ENCODE measurements at places on chromosomes 6 and 20.

GRCh38 chr6:95819939-95820338, 195.8 kb upstream of the FUT9 start:
- no peak for DNase-seq

DNA sequence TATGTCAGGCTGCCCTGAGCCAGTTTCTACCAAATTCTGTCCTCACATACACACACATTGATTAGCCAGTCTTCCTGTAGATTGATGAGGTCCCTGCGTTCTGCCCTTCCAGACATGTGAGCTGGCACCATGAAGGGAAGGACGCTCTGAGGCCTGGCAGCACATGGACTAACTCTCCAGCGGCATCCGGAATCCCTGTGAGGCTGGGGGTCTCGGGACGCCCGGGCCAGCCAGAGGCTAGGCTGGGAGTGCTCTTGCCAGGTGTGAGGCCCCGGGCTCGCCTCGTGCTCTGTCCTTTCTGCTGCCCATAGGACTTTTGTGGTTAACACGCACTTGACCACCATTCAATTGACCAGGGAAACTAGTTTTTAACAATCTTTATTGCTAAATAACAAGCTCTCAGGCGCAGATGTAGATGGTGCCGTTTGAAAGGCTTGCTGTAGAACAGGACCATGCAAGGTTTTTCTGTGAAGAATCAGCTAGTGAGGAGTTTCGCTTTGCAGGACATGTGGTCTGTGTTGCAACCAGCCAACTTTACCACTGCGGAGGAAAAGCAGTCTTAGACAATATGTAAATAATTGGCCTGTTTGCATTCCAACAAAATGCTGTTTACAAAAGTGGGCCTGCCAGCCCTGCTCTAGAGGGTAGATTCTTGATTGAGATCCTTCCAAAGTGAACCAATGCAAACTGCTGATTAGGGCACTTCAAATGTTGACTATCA, 29.3 kb downstream of the FOXF2 start:
- no peak for DNase-seq

DNA sequence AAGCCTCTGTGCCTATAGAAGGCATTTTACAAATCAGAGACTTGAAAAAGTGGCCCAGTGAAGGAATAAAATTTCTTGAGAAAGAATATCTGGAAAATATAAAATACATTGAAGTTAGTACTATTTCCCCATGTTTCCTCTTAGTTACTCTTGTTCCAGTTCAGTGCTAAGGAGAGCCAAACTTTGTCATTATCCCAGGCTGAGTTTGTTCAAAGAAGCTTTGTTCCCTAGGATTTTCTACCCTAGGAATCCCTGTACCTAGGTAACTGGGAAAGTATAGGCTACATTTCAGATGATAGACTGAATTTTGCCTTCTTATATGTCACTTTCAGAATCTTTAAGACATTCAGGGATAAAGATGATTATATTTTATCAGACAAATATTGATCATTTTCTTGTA, 1395.7 kb upstream of the MAP3K7 start:
- no peak for DNase-seq

- no peak for DNase-seq
These were observed 9.4 kb downstream of the MDGA1 start for GRCh38 chr6:37688078-37688850.

DNA sequence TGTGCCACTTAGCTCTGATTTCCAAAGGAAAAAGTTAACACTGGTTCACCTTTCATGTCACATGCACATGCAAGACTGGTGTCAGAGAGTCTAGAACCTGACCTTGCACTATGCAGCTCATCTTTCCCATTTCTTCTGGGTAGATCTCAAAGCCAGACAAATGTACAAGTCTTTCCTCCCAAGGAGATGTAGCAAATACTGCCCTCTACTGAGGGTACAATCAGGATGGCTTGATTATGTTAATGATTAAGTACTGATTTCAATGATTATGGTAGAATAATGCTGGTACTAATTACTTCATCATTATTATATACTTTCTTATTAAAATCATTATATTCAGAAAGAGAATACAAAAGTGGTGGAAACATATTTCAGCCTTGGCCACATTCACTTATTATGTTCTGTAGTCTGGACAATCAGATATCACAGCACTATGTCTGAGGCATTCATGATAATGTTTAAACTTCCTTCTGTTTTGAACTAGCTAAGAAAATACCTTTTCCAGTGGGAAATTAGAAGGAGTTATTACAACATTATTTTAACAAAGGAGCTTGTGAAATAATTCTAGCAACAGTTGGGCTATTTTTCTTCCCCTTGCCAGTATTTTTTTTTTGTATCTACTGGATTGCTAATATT, 68.5 kb upstream of the FOXO3 start:
- no peak for DNase-seq

DNA sequence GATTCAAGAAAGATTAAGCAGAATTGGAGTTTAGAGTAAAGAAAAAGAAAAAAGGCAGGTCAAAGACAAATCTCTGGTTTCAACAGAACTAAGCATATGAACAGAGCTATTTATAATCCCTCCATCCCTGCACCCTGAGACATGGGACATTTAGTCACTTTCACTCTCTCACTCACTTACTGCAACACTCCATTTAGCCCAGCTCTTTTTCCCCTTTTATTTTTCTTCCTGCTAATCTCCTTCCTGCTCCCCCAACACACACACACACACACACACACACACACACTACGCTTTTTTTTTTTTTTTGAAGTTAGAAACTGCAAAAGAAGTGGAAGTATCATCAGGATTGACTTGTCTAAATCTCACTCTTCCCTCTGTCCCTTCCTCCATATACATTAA, 45.1 kb upstream of the TBC1D7 start:
- DNase-seq = no peak

DNA sequence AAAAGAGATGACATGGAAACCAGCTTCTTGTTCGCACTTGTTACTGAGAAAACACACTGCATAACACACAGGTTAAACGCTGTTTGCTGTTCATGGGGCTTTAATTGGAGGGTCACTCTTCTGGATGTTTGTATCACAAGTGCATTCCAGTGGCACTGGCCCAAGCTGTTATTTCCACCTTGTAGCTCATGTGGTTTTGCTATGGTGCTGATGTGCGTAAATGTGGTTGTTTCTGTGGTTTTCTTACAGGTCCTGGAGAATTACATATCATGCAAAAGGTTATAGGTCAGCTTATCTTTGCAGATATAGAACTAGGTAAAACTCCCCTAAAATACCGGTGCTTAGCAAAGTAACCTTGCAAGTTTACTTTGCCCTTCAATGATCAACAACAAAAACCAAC, 89.3 kb upstream of the AHI1 start:
- DNase-seq = peak; percentile 36

DNA sequence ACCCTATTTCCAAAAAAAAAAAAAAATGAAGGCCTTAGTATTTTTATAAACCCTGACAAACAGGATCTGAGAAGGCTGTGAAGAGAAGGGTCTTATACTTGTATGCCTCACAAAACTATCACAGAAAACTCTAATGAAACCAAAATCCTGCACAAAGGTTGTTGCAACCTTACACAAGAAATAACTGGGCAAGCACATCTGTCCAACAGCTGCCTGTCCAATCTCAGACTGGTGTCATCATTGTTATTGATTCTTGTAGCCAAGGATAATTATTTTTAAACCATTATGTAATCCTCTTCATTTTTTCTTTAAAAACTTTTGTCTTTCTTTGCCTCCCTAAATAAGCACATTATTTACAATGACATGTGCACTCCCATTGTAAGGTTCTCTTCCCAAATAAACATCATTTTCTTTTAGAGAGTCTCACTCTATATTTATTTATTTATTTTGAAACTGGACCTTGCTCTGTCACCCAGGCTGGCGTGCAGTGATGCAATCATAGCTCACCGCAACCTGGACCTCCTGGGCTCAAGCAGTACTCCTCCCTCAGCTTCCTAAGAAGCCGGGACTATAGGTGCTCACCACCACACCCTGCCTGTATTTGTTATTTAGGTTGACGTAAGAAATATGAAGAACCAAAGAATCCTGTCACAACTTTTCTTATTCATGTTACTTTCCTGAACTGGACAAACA, 697.1 kb downstream of the DOK5 start:
- DNase-seq = no peak

DNA sequence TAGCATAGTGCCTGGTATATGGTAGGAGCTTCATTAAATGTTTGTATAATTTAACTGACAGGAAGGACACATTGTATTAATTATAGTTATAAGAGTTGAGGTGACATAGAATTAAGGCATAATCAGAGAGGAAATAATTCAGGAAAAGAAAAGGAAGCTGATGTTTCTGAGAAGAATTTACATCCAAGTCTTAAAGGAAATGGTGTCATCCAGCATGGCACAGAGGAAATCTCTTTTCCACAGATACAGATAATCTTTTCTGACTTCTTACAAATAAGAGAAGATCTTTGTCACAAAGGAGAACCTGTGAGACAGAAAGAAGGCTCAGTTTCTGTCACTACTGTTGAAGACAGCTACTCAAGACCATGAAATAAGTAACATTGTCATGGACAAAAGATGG, 222.5 kb downstream of the GJA1 start:
- DNase-seq = no peak

- DNase-seq = no peak
These were observed 61.7 kb downstream of the TCP11 start for GRCh38 chr6:35079311-35080000.

GRCh38 chr6:147397306-147397705, 111.2 kb upstream of the SAMD5 start:
- no peak for DNase-seq

DNA sequence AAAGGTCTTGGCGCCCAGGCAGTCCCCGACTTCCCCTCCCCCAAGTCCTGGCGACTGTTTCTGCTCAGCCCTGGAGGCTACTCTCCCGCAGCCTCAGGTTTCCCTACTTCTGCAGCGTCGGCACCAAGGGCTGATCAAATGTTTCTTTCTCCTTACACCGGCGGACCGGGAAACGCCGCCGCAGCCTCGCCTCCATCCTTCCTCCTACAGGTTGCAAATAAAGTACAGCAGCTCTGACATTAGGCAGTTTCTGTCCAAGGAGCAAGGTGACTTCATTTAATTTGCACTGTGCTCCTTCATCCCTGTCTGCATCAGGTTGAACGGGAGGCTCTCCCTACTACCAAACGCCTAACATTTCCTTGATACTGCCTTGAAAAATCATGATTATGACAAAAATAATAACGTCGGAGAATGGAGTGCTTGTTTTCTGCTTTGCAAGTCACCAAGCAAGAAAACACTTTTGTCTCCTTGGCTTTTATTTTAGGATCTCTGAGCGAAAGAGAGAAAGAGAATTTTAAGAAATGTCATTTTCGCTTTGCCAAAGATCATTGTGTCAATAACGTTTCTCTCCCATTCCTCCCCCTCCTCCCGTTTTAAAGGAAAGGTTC, 1.0 kb downstream of the CLIC5 start:
- DNase-seq = no peak

- no peak for DNase-seq
These were observed at the start of gene BICRAL for GRCh38 chr6:42781796-42782688. BICRAL (plus strand) TSS chr6:42782052; CDS start chr6:42822023, 39,971 bp downstream.

DNA sequence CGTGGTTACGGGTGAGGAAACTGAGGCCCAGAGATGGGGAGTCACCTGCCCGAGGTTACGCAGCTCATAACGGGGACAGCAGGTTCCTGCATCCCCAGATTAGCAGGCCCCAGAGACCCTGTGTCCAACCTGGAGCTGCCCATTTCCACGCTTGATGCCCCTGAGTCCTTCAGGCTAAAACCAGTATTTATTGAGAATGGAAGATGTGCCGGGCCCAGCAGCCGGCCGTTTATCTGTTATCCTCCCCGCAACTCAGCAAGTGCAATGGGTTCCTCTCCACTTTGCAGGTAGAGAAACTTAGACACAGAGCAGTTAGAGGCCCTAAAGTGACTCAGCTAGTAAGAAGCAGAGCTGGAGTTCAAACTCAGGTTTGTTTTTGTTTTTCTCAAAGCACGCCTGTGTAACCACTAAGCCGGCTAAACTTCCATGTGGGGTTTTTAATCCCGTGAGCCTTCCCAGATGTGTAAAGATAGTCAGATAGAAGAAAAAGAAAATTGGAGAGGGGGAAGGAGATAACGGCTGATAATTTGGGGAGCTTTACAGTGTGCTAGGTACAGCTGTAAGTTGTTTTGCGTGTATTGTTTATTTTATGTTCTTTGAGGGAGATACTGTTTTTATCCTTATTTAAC, 775 bp downstream of the PFDN4 start:
- DNase-seq = no peak

GRCh38 chr6:25637960-25638434, 14.0 kb upstream of the SCGN start:
- DNase-seq = no peak

GRCh38 chr20:35604449-35604747, 11.2 kb upstream of the SPAG4 start:
- no peak for DNase-seq

DNA sequence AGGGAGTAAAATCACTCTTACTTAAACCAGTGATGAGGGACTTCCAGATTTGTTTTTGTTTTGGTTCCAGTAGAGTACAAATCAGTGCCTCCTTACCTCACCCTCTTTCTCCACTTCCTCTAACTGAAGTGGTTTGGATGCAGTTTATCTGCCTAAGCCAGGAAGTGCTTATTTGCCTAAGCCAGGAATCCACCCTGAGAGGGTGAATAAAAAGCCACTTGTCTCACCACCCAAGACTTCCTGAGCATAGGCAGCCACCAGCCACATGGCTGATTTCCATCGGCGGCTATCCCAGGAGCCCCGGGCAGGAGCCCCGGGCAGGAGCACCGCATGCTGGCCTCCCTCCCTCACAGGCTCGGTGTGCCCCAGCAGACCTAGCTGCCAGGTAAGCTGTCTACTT, 12.0 kb downstream of the LRP11 start:
- no peak for DNase-seq

GRCh38 chr6:84643778-84644177, 120.6 kb downstream of the TBX18 start:
- no peak for DNase-seq

DNA sequence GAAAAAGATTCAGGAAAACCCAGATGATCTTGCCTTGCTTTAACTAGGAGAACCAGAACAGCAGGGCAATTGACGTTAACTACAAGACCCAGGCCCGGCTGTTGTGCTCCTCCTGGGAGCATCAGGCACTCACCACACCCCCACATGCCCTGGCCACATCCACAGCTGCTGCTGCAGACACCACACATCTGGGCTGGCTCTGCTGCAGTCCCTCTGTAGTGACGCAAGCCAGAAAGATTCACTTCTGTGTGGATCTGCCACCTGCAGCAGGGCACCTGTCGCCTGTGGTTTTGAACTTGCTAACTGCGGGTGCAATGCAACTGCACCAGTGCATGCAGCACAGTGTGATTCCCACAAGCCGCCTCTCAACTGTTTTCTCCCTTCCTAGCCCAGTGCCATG, 228.8 kb downstream of the SYNDIG1 start:
- DNase-seq = no peak

- no peak for DNase-seq
These were observed 95.4 kb upstream of the DEFB112 start for GRCh38 chr6:50145125-50145524.

DNA sequence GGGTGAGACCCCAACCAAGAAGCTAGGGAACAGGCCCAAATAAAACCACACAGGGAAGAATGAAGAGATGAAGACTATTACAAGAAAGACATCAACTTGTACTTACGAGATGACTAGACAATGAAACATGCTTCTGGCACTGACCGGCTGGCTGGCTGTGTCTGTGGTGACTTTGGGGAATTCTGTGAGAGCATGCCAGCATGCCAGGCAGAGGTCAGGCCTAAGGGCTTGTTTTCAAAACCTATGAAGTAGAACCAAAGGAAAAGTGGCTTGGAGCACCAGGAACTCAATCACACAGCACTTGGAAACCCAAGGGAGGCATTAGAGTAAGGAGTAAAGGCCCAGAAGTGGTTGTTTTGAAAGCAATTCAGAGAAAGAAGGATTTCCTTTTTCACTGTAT, 28.4 kb upstream of the GSTA3 start:
- DNase-seq = no peak

All from stimulated activated CD8-positive, alpha-beta memory T cell treated with anti-CD3 and anti-CD28 coated beads, Interleukin-15, amount 100 ng/mL, for 48 hours (primary cell).